ENCODE measurements at places on chromosomes 11 and 22. TPM values are rescaled to one million over a fixed set of nuclear protein-coding genes. Genes with fewer than 3 reads are reported as not detected.

KRTAP5-9 gene
- not detected for total RNA-seq

HBE1 gene
- not detected for total RNA-seq

YPEL1 gene
- total RNA-seq = 42.1 TPM

ZBED5 gene
- 11.3 TPM for total RNA-seq

ZDHHC8 gene
- total RNA-seq = 14.9 TPM

TYR gene
- not detected for total RNA-seq

RASSF10 gene
- 0.62 TPM for total RNA-seq

OR8K5 gene
- not detected for total RNA-seq

DGAT2 gene
- total RNA-seq = 3.9 TPM

AQP11 gene
- 0.46 TPM for total RNA-seq

- no peak for DNase-seq
- H3K27me3 ChIP-seq = no peaks in the 10 kb centered on the region
- H3K4me1 ChIP-seq = no peaks in the 10 kb centered on the region
- no peak overlapping the region for H3K4me3 ChIP-seq
- no peaks in the 10 kb centered on the region for H3K36me3 ChIP-seq
- H3K27ac ChIP-seq = no peak overlapping the region
These were observed 356.3 kb upstream of the ISX start for GRCh38 chr22:34709641-34710040.

- no peaks in the 10 kb centered on the region for H3K36me3 ChIP-seq
- H3K4me1 ChIP-seq = peaks cover 7% of the 10 kb centered on the region
- no peak overlapping the region for H3K4me3 ChIP-seq
- H3K27me3 ChIP-seq = peaks cover 7% of the 10 kb centered on the region
These were observed 14.3 kb downstream of the MYO7A start for GRCh38 chr11:77142091-77142975.

- H3K27me3 ChIP-seq = no peaks in the 10 kb centered on the region
- no peak overlapping the region for H3K27ac ChIP-seq
- DNase-seq = no peak
- H3K36me3 ChIP-seq = no peaks in the 10 kb centered on the region
- H3K4me3 ChIP-seq = no peak overlapping the region
- H3K4me1 ChIP-seq = no peaks in the 10 kb centered on the region
These were observed 69.4 kb upstream of the CLMP start for GRCh38 chr11:123264431-123264780.

DNA sequence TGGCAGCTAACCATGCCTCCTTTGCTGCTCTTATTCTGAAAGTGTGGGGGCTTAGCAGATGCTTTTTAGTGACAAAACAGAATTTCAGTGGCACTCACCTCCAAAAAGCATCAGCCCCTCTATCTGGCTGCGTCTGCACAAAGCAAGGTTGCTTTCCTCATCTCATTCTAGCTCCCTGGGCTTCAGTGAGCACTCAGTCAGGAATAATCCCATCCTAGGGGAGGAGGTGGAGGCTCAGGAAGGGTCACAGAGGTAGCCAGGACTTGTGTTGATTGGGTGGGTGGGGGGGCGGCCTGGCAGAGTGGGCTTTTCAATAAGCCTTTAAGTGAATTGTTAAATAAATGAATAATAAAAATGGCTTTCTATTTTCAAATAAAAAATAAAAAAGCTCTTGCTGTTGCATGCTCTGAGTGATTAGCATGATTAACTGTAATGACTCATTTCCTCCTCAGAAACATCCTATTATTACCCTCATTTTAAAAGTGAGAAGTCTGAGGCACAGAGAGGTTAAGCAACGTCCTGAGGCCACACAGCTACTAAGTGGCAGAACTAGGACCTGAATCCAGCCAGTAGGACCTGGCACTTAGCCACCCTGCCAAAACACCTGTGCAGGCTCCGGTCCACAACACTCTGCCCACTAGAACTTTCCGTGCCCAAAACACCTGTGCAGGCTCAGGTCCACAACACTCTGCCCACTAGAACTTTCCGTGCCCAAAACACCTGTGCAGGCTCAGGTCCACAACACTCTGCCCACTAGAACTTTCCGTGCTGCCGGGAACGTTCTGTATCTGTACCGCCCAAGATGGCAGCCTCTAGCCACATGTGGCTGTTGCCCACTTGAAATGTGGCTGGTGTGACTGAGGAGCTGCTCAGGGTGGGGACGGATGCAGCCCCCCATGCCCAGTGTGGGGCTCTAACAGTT is 5.5 kb downstream of the B3GAT1 start:
- DNase-seq = no peak
- H3K4me1 ChIP-seq = peaks cover 5% of the 10 kb centered on the region
- peaks cover 28% of the 10 kb centered on the region for H3K27me3 ChIP-seq
- H3K27ac ChIP-seq = no peak overlapping the region
- no peaks in the 10 kb centered on the region for H3K36me3 ChIP-seq

- DNase-seq = peak; percentile 53
- no peaks in the 10 kb centered on the region for H3K27me3 ChIP-seq
- H3K27ac ChIP-seq = peak overlapping the region; percentile 97
- no peak overlapping the region for H3K4me3 ChIP-seq
- H3K36me3 ChIP-seq = peaks cover 57% of the 10 kb centered on the region
- H3K4me1 ChIP-seq = peaks cover 29% of the 10 kb centered on the region
These were observed 2.2 kb upstream of the TUT1 start for GRCh38 chr11:62593434-62594044.

DNA sequence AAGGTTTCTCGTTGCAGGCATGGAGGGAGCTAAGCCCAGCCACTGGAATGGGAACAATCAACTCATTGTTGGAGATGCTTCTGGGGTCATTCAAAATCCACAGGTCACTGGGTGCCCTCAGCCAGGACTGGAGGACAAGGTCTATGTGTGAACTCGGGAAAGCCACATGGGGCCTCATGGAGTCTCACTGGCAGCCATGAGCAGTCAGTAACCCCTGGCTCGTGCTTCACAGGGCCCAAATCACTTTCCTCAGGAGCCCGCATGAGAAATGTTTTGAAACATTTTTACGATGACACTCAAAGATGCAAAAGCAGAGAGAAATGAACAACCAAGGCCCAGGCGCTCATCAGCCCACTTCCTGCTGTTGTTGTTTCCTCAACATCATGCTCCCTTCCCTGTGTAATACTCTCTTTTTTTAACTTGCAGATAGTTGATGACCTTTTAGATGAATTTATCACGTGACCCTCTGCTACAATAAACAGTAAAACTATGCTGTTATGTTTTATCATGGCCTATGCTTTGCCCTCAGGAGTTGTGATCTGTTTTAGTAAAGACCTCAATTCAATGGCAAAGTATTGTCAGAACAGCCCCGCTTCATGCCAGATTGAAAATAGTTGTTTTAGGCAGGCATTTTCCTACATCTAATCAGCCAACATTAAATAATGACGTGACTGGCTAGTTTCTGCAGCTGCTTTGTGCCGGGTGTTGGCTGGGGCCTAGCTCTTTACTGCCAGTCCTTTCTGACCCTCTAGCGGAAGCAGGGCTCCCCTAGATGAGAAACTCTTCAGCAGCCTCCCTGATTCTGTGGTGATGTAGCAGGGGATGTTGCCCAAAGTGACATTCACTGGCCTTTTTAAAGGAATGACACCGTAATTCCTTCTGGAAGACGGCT is 39.7 kb downstream of the ADAMTS15 start:
- no peak overlapping the region for H3K27ac ChIP-seq
- DNase-seq = no peak
- no peaks in the 10 kb centered on the region for H3K36me3 ChIP-seq
- H3K4me3 ChIP-seq = no peak overlapping the region

DNA sequence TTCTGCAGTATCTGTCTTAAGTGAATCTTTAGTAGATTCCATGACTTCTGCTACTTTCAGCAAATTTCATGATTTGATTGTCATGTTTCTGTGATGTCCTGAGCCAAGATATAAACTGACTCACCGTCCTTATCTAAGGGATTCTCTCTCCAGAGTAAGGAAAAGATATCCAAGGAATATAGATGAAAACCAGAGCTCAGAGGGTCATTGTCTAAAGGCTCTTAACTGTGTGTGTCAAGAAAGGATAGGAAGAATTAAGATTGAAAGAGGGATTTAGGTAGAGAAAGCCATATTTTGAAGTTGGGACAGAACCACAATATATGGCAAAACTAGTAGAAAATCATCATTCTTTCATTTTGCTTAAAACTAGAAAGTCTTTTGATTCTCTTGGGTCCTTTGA is 50.7 kb downstream of the PPME1 start:
- peaks cover 2% of the 10 kb centered on the region for H3K4me1 ChIP-seq
- no peak overlapping the region for H3K4me3 ChIP-seq
- no peak for DNase-seq
- H3K36me3 ChIP-seq = no peaks in the 10 kb centered on the region
- no peaks in the 10 kb centered on the region for H3K27me3 ChIP-seq
- H3K27ac ChIP-seq = no peak overlapping the region

DNA sequence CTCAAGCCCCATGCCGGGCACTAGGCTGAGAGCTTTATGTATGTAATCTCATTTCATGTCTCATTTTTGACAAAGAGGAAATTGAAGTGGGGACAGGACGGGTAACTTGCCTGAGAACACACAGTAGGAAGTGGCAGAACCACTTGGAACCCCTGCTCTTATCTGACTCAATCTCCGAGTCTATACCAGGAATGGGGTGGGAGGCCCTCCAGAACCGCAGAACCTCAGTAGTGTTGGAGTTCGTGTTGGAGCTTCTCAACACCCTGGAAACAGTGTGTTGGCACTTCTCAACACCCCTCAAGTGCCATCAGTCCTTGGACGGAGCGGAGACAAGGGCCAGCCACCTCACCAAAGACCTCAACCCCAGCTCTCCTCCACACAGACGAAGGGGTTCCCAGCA is 38.8 kb upstream of the POLA2 start:
- no peaks in the 10 kb centered on the region for H3K27me3 ChIP-seq
- H3K4me1 ChIP-seq = peaks cover 4% of the 10 kb centered on the region
- no peak for DNase-seq
- H3K36me3 ChIP-seq = no peaks in the 10 kb centered on the region
- H3K27ac ChIP-seq = no peak overlapping the region

DNA sequence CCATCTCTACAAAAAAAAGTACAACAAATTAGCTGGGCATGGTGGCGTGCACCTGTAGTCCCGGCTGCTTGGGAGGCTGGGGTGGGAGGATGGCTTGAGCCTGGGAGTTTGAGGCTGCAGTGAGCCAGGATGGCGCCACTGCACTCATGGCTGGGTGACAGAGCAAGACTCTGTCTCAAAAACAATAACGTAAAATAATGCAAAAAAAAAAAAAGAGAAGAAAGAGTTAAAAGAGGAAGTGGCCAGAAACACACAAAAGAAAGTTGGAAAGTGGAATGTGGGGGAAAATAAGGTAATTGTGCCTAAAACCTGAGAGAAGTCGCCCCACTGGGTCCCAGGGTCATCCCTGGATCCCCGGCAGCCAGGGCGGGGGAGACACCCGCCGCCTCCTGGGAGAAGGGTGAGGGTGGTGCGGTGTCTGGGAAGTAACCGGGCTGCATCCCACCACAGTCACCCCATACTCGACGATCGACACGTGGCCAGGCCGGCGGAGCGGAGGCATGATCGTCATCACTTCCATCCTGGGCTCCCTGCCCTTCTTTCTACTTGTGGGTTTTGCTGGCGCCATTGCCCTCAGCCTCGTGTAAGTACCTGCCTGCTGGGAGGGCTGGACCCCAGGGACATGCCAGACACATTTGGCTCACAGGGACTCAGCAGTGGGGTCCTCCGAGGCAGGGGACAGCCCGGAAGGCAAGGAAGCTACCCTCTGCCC is 8.1 kb downstream of the UPK3A start:
- H3K27ac ChIP-seq = no peak overlapping the region
- no peak for DNase-seq
- H3K4me3 ChIP-seq = no peak overlapping the region

DNA sequence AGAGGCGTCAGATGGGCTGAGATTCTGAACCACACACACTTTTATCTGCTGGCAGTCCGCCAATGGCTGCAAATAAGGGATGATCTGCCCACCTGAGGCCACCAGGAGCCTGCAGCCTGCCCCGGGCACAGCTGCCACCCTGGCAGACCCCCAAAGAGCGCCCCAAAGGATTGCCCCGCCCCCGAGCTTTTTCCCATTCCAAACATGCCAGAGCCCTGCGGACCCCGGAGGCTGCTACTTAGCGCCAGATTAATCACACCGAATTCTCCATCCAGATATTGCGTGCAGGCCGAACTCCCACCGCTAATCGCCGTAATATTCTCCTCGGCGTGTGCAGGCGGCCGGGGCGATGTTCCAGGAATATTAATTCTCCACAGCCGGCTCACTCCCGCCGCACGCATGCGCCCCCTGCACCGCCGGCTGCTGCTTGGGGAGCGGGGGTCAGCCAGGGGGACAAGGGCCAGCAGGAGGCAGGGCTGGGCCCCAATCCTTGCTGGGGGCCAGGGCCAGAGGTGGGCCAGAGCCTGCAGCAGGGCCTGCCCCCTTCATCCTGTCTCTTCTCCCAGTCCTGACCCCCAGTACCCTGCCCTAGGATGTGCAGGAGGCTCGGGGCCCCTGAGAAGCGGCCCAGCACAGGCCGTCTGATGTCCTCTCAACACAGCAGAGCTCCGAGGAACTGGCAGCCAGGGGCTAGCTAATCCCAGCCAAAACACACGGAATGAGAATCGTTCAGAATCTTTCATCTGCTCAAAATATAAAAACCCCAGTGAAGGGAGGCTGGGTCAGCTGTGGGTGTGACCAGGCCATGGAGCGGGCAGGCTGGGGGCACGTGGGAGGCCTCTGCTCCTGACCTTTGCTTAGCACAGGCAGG is 19.5 kb upstream of the TCF20 start:
- H3K36me3 ChIP-seq = no peaks in the 10 kb centered on the region
- peaks cover 21% of the 10 kb centered on the region for H3K27me3 ChIP-seq
- no peaks in the 10 kb centered on the region for H3K4me1 ChIP-seq
- H3K4me3 ChIP-seq = no peak overlapping the region
- no peak overlapping the region for H3K27ac ChIP-seq

GRCh38 chr11:57643802-57644201 is 5.9 kb downstream of the YPEL4 start:
- H3K27ac ChIP-seq = no peak overlapping the region
- no peak overlapping the region for H3K4me3 ChIP-seq
- no peak for DNase-seq
- H3K36me3 ChIP-seq = no peaks in the 10 kb centered on the region
- H3K4me1 ChIP-seq = peaks cover 17% of the 10 kb centered on the region

DNA sequence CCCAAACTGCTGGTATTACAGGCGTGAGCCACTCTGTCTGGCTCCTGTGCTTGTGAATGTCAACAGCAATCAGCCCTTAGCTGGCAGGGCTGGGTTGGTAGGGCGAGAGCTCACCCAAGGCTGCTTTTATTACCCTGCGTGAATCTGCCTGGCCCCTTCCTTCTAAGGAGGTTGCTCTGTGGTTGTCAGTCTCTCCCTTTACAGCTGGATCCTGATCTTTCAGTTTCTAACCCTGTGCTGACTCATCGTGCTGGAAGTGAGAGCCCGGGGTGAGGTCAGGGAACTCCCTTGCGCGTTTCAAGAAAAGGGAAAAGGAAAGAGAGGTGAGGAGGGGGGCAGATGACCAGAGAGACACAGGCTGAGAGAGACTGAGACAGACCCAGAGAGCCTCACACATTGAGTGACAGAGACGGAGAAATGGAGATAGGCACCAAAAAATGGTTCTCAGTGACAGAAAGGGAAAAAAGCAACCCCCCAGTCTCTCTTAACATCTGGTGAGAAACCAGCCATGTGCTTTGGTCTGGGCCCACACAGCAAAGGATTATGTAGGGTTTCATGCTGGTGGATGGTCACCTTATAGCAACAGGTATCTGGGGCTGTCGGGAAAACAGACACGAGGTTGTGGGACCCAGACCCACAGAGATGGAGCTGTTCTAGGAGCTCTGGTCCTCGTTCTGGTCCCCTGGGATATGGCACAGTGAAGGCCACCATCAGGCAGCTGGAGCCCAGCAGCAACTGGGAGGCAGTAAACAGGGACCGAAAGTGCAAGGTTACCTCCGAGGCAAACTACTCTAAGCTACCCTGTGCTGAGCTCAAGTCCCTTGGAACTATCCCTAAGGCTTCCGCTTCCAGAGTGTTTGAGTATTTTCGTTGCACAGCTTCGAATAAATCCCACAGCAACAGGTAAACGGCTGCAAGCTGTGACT is 2.5 kb downstream of the TCN2 start:
- no peak overlapping the region for H3K4me3 ChIP-seq
- DNase-seq = peak; percentile 24
- H3K27ac ChIP-seq = peak overlapping the region; percentile 42
- H3K4me1 ChIP-seq = peaks cover 31% of the 10 kb centered on the region
- H3K36me3 ChIP-seq = no peaks in the 10 kb centered on the region
- no peaks in the 10 kb centered on the region for H3K27me3 ChIP-seq

Data from gastrocnemius medialis (tissue), 4 donors.